Osteoblast (primary cell): ENCODE measurements at places on chromosomes 6 and 20. TPM values are rescaled to one million over a fixed set of nuclear protein-coding genes. Genes with fewer than 3 reads are reported as not detected.
A peak's percentile ranks its signal among the peaks of the same experiment; 100 is the strongest.

DNA sequence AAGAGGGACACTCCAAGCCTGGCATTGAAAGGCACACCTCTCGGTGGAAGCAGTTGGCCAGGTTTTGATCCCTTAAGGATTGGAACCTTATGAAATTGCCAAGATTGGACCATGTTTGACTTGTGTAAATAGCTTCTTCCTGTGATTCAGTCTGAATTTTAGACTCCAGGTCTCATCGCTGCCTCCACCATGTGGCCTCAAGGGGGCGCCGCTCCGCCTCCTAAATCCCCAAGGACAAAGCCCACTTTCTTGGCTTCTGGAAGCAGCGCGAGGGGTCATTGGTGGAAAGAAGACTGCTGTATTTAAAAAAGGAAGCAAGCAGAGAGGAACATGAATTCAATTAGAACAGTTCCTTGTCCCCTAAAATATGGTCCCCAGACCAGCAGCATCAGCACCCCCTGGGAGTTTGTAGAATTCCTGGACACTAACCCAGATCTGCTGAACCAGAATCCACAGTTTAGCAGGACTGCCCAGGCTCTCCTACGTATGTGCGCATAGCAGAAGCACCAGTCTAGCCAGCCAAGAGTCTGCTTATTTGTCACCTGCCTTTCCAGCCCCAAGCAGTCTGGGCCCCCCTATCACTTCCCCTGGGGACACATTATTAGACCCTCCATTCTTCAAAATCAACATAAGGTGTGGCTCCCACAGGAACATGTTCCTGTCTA lies 108.5 kb downstream of the LY86 start:
- H3K27me3 ChIP-seq: peaks cover 11% of the 10 kb centered on the region
- H3K4me1 ChIP-seq: peaks cover 14% of the 10 kb centered on the region
- no peak overlapping the region for H3K4me3 ChIP-seq
- DNase-seq: peak; percentile 90

- peaks cover 4% of the 10 kb centered on the region for H3K4me1 ChIP-seq
- no peak overlapping the region for H3K27ac ChIP-seq
- H3K36me3 ChIP-seq: no peaks in the 10 kb centered on the region
- H3K4me3 ChIP-seq: no peak overlapping the region
Measured at GRCh38 chr6:21538186-21538798, 55.3 kb upstream of the SOX4 start.

- no peak for DNase-seq
- H3K4me1 ChIP-seq: peaks cover 62% of the 10 kb centered on the region
- no peaks in the 10 kb centered on the region for H3K36me3 ChIP-seq
- peak overlapping the region; percentile 96 for H3K27ac ChIP-seq
- H3K27me3 ChIP-seq: no peaks in the 10 kb centered on the region
- H3K4me3 ChIP-seq: no peak overlapping the region
Measured at GRCh38 chr6:108650325-108650724, 89.6 kb downstream of the FOXO3 start.

LY6G5C gene
- total RNA-seq: 0.59 and 0.72 TPM in 2 replicates

ITPA gene
- total RNA-seq: 29.8 and 34.0 TPM in 2 replicates

ZNF184 gene
- total RNA-seq: 9.8 and 10.0 TPM in 2 replicates

- no peaks in the 10 kb centered on the region for H3K27me3 ChIP-seq
- no peaks in the 10 kb centered on the region for H3K36me3 ChIP-seq
Measured at GRCh38 chr6:126795161-126795560, 323.3 kb upstream of the RSPO3 start.

DNA sequence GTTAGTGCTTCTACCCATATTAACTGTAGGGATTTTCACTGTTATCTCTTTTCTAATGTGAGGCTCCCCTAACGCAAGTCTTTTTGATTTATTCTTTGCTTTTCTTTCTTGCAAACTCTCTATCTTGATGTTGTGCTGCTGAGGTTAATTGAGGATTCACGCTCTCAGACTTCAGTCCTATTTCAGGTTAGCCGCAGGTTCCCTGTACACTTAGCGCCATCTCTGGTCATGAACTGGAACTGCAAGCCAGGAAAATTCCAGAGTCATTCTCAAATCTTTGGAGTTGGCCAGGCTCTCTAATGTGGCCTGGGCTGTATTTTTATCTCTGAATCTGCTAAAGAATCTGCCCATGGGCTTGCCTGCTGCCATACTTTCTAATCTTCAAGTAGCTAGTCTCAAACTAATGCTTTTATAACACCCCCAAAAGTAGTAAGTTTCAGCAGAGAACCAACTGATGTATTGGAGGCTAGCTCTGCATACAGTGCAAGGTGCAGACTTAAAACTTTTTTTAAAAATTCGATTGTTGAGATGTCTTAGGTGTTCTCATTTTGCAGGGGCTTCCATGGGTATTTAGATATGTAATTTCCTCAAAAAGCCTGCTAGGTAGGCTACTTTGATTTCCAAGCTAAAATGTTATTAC lies 91.1 kb upstream of the OPRM1 start:
- DNase-seq: no peak
- H3K27ac ChIP-seq: no peak overlapping the region
- H3K36me3 ChIP-seq: no peaks in the 10 kb centered on the region
- no peaks in the 10 kb centered on the region for H3K4me1 ChIP-seq
- no peaks in the 10 kb centered on the region for H3K27me3 ChIP-seq

DNA sequence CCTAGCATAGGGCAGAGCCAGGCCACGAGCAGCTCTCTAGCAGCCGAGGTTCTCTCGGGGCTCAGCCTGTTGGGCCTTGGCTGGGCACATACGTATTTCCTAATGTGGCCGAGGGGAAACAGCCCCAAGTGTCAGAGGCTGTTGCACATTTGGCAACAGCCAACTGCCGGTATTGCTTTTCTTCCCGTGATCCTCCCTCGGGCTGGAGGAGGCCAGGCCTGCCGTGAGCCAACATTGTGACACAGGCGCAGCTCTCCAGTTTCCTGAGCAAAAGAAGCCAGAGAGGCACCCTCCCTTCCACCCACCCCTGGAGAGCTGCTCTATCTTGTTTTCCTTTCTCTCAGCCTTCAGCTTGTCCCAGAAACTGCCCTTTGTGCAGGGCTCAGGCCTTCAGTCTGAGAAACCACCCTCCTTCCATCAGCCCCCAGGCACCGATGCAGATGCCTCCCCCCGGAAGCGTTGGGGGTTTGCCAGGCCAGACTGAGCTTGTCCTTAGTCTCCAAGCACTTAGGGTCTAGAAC lies 5.1 kb upstream of the BPI start:
- H3K4me1 ChIP-seq: peaks cover 15% of the 10 kb centered on the region
- DNase-seq: peak; percentile 88
- H3K27ac ChIP-seq: peak overlapping the region; percentile 66

- no peaks in the 10 kb centered on the region for H3K27me3 ChIP-seq
- H3K4me3 ChIP-seq: no peak overlapping the region
- peak overlapping the region; percentile 48 for H3K27ac ChIP-seq
- peak; percentile 84 for DNase-seq
- no peaks in the 10 kb centered on the region for H3K36me3 ChIP-seq
- H3K4me1 ChIP-seq: peaks cover 30% of the 10 kb centered on the region
Measured at GRCh38 chr6:136031982-136032381, 180.5 kb downstream of the PDE7B start.

HCK gene
- 0.36 TPM in 1 of 2 replicates, not detected in the other for total RNA-seq

- DNase-seq: no peak
- no peaks in the 10 kb centered on the region for H3K4me1 ChIP-seq
- H3K27me3 ChIP-seq: no peaks in the 10 kb centered on the region
- no peaks in the 10 kb centered on the region for H3K36me3 ChIP-seq
- no peak overlapping the region for H3K27ac ChIP-seq
Measured at GRCh38 chr6:1757131-1757530, 147.4 kb downstream of the FOXC1 start.

DNA sequence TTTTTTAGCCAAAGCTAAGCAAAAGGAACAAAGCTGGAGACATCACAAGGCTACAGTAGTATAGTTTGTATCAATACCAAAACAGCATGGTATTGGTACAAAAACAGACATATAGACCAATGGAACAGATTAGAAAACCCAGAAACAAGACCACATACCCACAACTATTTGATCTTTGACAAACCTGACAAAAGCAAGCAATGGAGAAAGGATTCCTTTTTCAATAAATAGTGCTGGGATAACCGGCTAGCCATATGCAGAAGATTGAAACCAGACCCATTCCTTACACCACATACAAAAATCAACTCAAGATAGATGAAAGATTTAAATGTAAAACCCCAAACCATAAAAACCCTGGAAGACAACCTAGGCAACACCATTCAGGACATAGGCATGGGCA lies 5.0 kb downstream of the RFPL4B start:
- H3K27me3 ChIP-seq: no peaks in the 10 kb centered on the region
- H3K36me3 ChIP-seq: no peaks in the 10 kb centered on the region
- no peak overlapping the region for H3K4me3 ChIP-seq
- H3K4me1 ChIP-seq: peaks cover 3% of the 10 kb centered on the region

- H3K36me3 ChIP-seq: no peaks in the 10 kb centered on the region
- H3K27me3 ChIP-seq: no peaks in the 10 kb centered on the region
- no peak overlapping the region for H3K4me3 ChIP-seq
- H3K4me1 ChIP-seq: peaks cover 15% of the 10 kb centered on the region
Measured at GRCh38 chr6:33755070-33755869, 8.6 kb upstream of the IP6K3 start.

HLA-F gene
- 30.4 and 44.2 TPM in 2 replicates for total RNA-seq

GRCh38 chr20:10004900-10005299 lies 29.9 kb upstream of the ANKEF1 start:
- no peak overlapping the region for H3K4me3 ChIP-seq
- H3K27ac ChIP-seq: no peak overlapping the region
- H3K36me3 ChIP-seq: no peaks in the 10 kb centered on the region
- no peaks in the 10 kb centered on the region for H3K27me3 ChIP-seq

GRCh38 chr6:744666-745353 lies 51.9 kb upstream of the EXOC2 start:
- H3K27ac ChIP-seq: no peak overlapping the region
- no peak overlapping the region for H3K4me3 ChIP-seq
- H3K27me3 ChIP-seq: no peaks in the 10 kb centered on the region
- H3K4me1 ChIP-seq: no peaks in the 10 kb centered on the region
- no peaks in the 10 kb centered on the region for H3K36me3 ChIP-seq

DNA sequence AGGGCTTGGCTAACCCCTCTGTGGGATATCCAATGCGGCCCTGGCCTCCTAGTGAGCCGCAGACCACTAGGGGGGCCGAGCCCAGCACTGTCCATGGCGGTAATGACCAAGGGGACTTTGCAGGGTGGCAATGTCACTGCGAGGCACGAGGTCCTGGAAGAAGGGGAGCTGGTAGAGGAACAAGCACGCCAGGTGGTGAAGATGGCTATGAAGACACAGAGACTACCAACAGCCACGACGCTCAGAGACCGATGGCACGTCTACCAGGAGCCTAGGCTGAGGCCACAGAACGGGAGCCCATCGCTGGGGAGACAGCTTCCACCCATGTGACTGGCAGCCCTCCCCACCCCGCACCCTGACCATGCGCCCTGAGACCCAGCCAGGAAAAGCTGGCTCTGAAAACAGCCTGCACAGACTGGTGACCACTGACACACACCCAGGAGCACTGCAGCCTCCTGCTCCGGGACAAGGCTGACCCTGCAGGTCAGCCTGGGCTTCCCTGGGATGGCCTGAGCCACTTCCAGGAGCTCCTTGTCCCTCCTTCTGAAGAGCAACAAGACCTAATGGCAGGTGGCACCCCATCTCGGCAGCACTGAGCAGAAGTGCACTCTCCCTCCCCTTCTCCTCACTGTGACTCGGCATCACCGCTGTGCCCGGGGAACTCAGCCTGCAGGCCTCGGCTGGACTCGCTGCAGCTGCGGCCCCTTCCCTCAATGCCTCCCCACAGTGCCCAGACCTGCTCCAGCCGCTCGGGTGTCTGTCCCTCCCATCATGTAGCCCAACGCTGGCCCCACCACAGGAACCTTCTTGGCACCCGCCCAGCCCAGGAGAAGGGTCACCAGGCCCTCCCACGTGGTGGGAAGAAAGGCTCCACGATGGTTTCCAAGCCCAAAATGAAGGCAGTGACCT lies 56.9 kb downstream of the GNAS-AS1 start:
- no peaks in the 10 kb centered on the region for H3K36me3 ChIP-seq
- no peak overlapping the region for H3K4me3 ChIP-seq
- no peaks in the 10 kb centered on the region for H3K4me1 ChIP-seq
- H3K27ac ChIP-seq: no peak overlapping the region

SMLR1 gene
- total RNA-seq: not detected in 2 replicates

DNA sequence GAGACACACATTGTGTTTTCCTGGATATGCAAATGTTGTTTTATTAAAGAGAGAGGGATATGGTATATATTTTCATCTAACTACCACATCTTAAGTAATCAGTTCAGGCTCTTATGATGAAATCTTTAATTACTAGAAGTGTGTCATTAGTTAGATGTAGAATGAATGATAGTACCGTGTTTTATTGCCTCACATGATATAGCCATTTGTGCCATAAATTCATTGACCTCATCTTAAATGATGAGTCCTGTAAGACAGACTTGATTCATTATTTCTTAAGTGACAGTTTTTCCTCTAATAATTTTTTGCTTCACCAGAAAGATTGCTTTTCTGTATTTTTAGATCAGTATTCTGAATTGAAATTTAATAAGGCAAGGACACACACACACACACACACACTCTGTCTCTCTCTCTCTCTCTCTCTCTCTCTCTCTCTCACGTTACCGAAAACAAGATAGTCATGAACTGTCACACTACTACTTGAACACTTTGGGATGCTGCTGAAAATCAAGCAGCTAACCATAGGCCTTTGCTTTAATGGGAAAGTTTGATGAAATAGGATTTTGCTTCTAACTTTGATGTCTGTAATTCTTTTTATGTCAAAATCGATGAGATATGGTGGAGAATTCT lies 140.5 kb downstream of the SOBP start:
- H3K27me3 ChIP-seq: no peaks in the 10 kb centered on the region
- H3K4me1 ChIP-seq: no peaks in the 10 kb centered on the region

TRIM10 gene
- total RNA-seq: not detected in 2 replicates

DNA sequence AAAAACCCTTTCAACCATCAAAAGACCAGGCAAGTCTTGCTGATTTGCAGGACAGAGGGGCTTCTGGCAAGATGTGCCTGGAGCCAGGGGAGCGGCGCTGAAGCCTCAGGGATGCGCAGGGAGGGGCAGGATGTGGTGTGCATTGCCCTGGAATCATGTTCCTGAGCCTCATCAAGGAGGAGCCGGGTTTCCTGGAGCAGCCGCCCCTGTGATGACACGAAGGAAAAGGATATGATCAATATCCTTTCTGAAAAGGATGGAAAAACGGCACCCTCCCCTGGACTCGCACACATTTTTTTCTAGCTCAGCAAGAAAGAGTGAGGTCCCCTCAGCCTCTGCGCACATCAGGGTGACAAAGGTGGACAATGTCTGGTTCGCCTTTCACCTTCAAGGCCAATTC lies 173.1 kb upstream of the SSTR4 start:
- H3K4me1 ChIP-seq: no peaks in the 10 kb centered on the region
- H3K27me3 ChIP-seq: peaks cover 3% of the 10 kb centered on the region
- H3K27ac ChIP-seq: no peak overlapping the region
- no peaks in the 10 kb centered on the region for H3K36me3 ChIP-seq
- DNase-seq: peak; percentile 13

GRCh38 chr6:43771858-43772680 lies 2.1 kb downstream of the VEGFA start:
- peaks cover 48% of the 10 kb centered on the region for H3K4me1 ChIP-seq
- H3K36me3 ChIP-seq: peaks cover 25% of the 10 kb centered on the region
- H3K4me3 ChIP-seq: peak overlapping the region; percentile 97
- peak overlapping the region; percentile 79 for H3K27ac ChIP-seq

- H3K27ac ChIP-seq: no peak overlapping the region
- no peaks in the 10 kb centered on the region for H3K36me3 ChIP-seq
- peaks cover 5% of the 10 kb centered on the region for H3K4me1 ChIP-seq
- H3K27me3 ChIP-seq: no peaks in the 10 kb centered on the region
Measured at GRCh38 chr6:125375821-125376220, 74.1 kb upstream of the HDDC2 start.
